GM23338 (cell line): ENCODE measurements at places on chromosomes 1 and 21. TPM values are rescaled to one million over a fixed set of nuclear protein-coding genes. Genes with fewer than 3 reads are reported as not detected.

DNA sequence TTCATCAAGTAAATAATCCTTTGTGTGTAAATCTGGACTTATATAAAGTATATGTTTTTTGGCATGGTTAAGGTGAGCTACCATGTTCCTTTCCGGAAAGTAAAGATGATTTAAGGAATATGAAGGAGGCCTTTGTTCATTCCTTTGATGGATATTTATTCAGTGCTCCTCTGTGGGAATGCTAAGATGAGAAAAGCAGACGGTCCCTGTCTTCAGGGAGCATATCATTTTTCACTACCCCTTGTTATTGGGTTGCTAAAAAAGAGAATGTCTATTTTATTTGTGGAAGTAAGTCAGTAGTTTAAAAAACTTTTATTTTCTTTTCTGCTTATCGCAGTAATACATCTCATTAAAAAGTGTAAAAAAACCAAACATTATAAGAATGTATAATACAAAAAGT is 35.1 kb upstream of the CNN3 start:
- DNase-seq = no peak

- no peak for DNase-seq
Observed at GRCh38 chr1:58699011-58699762, 675 bp downstream of the MYSM1 start.

The UMODL1 gene
- total RNA-seq = not detected in 2 replicates

The PRAMEF13 gene
- total RNA-seq = not detected in 2 replicates

- no peak for DNase-seq
Observed at GRCh38 chr1:169692756-169693460, 18.5 kb downstream of the SELL start.

DNA sequence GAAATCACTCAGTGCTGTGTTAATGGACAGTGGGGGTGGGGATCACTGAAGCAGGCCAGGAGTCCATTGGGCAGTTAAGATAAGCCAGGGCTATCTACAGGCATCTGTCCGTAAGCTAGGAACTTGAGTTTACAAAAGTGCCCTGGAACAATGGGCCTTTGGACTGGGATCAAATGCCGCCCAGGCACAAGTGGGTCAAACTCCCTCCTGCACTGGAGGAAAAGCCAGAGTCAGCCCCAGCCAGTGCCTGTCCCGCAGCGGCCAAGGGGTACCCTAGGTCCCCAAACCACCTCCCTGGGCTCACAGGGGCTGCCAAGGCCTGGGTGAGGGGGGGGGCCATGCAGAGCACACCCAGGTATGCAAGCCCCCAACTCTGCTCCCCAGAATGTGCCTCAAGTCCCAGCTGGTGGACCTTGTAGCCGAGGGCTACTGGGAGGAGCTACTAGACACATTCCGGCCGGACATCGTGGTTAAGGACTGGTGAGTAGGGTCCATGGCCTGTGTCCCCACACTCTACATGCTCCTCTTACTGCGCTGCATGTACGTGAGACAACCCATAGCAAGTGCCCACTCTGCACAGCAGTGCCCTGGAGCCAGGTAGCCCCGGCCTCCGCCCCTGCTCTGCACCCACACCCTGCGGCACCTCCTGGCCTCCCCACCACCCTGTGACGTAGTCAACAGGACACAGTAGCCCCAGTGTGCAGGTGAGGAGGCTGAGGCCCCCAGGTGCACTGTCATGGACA is 7.7 kb downstream of the FBXO6 start:
- DNase-seq = no peak

DNA sequence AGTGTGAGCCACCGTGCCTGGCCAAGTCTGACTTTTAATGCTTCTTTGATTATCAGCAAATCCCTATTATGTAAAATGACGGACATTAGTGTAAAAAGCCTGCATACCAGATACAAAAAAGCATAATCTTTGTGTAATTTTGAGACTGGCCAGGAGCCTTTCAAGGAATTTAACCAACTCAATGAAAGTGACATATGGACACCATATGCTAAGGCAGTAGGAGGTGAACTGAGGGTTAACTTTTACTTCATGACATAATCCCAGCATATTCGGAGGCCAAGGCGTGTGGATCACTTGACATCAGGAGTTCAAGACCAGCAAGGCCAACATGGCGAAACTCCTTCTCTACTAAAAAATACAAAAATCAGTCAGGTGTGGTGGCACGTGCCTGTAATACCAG is 94.6 kb downstream of the EIF4G3 start:
- DNase-seq = no peak

DNA sequence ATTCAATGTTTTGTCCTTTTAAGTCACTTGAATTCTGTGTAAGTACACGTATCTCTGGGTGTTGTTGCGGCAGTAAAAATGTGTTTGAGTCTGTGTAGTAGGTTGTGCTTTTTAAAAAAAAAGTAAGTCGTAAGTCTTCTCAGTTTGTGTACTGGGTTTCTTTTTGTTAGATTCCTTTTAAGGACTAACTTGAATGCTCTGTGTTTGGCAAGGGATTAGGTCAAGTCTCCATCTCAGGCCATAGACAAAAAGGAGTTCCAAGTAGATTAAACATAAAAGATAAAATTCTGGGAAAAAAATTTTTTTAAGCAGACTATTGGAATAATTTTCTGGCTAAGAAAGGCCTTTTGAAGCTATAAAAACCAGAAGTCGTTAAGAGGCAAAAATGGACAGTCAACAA is 113.1 kb downstream of the ATP5PO start:
- DNase-seq = no peak

The CXADR gene
- 207 and 227 TPM in 2 replicates for total RNA-seq

The STPG1 gene
- 6.5 and 8.2 TPM in 2 replicates for total RNA-seq

DNA sequence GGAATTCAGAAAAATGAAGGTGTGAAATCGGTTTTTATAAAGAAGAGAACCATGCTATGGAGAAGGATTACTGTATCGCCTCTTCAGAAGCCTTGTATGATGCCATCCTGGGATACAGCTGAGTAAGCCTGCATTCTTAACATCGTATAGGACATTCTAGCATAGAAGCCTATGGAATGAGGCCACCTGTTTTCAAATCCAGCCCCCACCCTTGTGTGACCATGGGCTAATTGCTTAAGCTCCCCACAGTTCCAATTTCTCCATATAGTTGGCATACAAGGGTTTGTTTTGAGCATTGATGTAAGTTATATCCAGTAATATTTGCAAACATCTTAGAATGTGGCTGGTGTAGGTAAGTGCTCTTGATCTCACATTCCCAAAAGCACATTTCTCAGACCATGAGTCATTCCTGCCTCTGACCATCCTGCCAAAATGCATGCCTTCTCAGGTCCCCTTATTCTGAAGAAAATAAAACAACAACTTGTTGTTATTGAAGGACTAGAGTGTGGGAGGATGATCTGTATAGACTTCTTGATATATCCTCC is 1.5 kb downstream of the OR14A2 start:
- DNase-seq = no peak

DNA sequence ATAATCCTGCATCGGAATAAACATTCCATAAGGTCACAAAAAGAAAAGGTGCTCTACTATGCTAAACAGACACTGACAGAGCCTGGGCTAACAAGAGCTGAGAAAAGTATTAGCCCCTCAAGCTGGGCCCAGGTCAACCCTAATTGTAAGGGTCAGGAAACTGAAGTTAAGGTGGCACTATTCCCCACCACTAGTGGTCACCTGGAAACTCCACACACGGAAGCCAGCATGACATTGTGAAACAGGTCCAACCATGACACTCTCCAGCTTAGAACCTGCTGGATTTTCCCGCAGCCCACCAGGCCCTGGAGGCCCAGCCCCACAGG is 1.2 kb downstream of the PTTG1IP start:
- DNase-seq = no peak

DNA sequence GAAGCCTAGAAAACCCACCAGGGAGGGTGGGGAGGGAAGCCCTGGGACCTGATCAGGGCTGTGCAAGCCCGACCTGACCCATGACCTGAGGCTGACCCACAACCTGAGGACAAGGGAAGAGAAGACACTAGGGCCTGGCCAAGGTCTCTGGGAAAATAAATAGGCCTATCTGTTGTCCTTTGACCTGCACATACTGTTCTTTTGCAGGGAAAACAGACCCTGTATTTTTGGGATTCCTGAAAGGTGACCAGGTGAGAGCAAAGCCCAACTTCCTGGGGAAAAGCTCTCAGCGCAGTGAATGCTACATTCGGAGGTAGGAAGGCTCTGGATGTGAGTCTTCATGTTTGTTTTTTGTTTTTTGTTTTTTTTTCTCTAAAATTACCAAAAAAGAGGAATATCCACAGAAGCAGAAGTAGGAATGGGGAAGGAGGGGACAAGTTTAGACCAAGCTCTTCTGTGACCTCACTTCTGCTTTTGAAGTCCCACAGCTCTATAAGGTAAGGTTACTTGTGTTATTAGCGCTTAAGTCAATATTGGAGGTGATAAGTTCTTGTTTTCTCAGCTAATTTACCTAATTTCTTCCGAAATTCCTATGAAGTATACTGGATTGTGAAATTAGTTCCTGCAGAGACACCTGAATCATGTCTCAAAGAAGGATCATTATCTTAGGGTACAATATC is 26.2 kb upstream of the LYST start:
- DNase-seq = no peak

The SLAMF9 gene
- total RNA-seq = not detected in 2 replicates

DNA sequence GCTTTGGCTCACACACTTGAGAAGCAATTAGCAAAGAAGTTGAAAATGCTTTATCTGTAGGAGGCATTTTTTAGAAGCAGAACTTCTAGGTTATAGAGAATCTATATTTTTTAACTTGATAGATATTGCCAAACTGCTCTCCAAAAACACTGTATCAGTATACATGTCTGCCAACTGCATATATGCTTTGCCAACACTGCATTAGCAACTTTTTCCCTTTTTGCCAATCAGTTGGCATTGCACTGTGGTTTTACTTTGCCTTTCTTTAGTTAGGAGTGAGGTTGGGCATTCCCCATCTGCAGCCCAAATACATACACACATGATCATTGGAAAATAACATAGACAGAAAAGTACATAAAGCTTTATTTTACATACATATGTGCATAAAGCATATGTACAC is 15.0 kb downstream of the PADI3 start:
- DNase-seq = no peak

DNA sequence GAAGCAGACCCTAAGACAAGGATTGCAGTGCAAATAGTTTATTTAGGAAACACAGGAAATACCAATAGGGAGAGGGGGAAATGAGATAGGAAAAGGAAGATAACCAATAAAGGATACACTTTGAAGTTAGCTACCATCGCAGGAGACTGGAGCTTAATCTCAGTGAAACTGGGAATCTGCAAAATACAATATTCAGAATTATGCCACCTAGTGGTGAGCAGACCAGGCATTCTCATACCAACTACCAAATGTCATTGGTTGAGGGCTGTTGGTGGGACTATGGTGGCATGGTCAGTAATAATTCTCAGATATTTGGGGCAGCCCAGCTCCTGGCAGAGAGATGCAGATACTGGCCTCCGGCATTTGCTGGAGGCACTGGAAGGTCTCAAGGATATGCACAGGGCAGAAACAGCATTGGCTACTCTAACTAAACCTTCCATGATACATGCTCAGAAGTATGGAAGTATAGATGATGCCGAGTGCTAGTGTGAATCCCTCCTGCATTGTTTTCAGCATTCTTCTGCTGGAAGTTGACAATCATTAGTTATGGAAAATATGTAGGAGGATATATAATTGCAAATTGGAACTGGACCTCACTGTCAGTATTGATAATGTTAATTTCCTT is 11.8 kb upstream of the ZFP69B start:
- peak; percentile 73 for DNase-seq

GRCh38 chr1:107687849-107688753 is 276.9 kb downstream of the VAV3 start:
- no peak for DNase-seq

- DNase-seq = no peak
Observed at GRCh38 chr1:15132965-15133364, 20.6 kb upstream of the TMEM51 start.

- no peak for DNase-seq
Observed at GRCh38 chr1:106910798-106911197, 145.7 kb upstream of the PRMT6 start.

DNA sequence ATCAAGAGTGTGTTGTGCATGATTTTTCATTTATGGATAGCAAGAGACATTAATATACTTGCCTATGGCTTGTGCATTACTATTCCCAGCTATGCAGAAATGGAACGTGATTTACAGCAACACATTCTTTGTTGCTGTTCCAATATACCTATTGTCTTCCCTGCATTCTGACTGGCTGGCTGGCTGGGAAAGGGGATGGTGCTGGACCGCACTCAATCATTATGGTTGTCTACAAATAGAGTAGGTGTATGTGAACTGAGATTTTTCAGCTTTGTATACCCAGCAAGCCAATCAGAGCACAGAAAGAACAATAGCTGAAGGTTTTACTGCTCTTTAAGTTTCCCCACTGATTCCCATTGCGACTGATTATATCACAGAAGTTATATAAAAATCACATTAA is 167.5 kb downstream of the ATG4C start:
- no peak for DNase-seq

GRCh38 chr21:25307489-25307888 is 299.8 kb downstream of the MRPL39 start:
- DNase-seq = no peak
